ENCODE measurements at places on chromosomes 6 and 20.

GRCh38 chr6:76701610-76702009 is 629.1 kb upstream of the IMPG1 start:
- no peak for DNase-seq

GRCh38 chr6:558089-558488 is 98.8 kb downstream of the HUS1B start:
- no peak for DNase-seq

- DNase-seq = no peak
Measured at GRCh38 chr20:38321959-38322598, 18.1 kb downstream of the BPI start.

- no peak for DNase-seq
Measured at GRCh38 chr6:100965067-100965466, 83.9 kb upstream of the ASCC3 start.

DNA sequence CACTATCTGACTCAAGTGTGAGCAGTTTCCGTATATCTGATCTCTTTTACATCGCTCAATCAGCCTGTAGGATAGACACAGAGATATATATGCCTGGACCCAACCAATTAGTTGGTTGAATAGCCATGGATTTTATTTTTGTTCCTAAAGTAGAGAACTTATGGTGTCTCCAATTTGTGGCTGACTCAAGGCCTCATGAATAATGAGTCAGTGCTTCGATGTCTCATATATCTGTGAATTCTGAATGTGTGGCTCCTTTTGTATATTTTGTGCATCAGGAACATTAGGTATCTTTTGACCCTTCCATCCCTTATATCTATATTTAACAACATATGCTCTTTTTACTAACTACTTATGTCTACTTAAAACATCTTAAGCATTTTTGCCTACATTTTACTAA is 64.5 kb downstream of the OR2B2 start:
- no peak for DNase-seq

DNA sequence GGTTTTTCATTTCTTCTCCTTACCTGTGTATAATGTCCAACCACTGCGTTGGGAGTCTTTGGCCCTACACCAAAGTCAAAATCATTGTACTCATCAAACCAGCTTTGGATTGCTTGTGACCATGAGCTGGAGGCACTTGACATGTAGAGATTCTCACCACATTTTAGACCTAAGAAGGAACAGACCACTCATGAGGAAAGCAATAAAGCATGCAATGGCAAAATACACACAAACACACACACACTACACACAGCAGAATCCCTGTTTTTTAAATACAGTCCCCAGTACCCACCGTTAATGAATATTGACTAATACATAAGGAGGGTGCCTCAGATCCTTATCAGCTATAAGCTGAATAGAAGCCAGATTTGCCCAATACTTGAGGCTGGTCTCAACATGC is 10.5 kb downstream of the CRISP3 start:
- DNase-seq = no peak

GRCh38 chr6:147005499-147005898 is 198.7 kb upstream of the STXBP5 start:
- no peak for DNase-seq

DNA sequence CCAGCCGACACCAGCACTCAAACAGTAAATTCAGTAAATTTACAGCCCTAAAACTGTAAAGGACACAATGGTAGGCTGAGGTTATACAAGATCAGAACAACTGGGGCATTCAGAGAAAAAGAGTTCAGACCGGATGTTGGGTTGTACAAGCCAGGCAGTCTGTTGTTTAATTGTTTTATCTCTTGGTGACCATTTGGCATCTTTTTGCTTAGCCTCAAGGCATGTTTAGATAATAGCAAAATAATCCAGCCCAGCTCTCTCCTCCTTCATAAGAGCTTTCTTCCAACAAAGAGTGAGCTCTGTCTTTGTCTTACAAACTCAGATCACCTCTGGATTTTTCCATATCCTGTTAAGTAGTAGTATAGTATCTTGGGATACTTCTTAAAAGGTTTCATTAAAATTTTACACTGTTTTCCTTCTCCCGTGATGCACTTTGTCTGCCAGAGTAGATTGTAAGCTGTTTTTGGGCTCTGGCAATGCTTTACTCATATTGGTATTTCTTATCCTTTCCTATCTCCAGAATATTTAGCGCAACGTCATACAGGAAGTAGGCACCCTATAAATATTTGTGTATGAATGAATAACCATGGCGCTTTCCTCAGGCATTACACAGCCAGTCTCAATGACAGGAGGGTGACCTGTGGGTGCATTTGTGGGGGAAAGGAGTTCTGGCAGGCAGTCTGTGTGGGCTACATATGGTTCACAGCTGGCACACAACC is 35.6 kb upstream of the TRAM2 start:
- no peak for DNase-seq

DNA sequence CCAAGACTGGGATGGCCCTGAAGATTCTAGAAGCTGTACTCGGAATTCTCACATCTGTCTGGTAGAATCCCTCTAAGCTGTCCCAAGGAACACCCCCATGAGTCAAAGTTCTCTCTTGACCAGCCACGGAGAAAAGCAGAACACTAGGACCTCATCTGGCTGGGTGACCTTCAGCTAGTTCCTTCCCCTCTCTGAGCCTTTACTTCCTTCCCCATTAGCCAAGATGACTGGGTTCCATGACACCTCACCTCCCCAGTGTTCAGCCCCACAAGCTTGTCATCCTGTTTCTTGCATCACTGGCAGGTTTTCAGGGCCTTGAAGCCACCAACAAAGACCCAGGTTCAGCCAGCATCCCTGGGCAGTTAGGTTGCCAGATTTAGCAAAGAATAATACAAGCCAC is 47.8 kb downstream of the MAFB start:
- DNase-seq = no peak

DNA sequence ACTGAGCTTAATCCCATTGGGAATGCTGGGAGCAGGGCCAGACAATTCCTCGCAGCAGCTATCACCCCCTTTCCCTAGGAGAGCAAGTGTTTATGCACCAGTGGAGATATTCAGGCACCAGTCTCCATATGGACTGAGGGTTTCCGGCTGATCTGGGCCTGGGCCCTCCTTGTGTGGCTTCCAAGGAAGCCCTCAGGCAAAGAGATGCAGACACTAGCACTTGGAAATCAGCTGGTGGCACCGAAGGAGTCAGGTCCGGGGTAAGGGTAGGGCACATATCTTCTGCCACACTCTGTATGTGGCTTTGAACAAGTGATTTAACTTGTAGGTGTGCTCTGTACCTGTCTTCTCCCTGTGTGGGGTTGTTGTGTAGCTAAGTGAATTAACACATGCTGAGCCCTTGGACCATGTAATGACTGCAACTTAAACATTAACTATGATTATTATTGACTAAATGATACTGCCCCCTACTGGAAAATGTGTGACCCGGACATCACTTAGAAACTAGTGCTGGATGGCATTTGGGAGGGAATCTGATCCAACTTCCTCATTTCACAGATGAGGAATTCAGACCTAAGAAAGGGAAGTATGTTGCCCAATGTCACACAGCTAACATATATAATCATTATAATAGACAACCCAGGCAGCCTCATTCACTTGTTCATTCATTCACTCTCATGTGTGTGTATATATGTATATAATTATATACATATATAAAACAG is 19.3 kb upstream of the WFDC2 start:
- DNase-seq = no peak

DNA sequence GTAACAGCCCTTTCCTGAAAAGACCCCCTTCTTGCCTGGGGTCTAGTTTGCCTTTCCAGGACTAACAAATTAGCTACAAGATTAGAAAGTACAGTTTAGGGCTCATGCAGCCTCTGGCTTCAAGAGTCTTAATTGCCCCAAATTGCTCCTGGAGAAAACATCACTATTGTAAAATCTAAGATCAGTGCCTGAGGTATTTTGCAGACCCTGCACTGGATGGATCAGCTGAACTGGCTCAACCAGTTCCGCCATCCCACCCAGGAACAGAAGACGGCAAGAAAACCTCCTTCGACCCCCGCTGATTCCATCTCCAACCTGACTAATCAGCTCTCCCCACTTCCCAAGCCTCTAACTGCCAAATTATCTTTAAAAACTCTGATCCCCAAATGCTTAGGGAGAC is 236.5 kb upstream of the KCNG1 start:
- DNase-seq = no peak

DNA sequence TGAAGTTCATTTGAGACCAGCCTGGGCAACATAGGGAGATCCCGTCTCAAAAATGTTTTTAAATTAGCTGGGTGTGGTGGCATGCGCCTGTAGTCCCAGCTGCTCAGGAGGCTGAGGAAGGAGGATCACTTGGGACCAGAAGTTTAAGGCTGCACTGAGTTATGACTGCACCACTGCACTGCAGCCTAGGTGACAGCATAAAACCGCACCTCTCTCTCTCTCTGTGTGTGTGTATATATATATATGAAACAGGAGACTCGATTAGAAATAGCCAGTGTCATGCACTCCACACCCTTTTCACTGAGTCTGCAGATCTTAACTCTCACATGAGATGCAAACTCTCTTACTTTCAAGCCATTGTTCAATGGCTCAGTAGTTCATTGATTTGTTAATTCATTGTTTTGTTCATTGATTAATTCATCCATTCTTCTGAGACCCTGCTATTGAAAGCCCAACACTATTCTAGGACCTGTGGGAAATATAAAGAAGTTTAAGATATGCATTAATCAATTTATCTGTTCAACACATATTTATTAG is 52.4 kb upstream of the MRPS10 start:
- no peak for DNase-seq

DNA sequence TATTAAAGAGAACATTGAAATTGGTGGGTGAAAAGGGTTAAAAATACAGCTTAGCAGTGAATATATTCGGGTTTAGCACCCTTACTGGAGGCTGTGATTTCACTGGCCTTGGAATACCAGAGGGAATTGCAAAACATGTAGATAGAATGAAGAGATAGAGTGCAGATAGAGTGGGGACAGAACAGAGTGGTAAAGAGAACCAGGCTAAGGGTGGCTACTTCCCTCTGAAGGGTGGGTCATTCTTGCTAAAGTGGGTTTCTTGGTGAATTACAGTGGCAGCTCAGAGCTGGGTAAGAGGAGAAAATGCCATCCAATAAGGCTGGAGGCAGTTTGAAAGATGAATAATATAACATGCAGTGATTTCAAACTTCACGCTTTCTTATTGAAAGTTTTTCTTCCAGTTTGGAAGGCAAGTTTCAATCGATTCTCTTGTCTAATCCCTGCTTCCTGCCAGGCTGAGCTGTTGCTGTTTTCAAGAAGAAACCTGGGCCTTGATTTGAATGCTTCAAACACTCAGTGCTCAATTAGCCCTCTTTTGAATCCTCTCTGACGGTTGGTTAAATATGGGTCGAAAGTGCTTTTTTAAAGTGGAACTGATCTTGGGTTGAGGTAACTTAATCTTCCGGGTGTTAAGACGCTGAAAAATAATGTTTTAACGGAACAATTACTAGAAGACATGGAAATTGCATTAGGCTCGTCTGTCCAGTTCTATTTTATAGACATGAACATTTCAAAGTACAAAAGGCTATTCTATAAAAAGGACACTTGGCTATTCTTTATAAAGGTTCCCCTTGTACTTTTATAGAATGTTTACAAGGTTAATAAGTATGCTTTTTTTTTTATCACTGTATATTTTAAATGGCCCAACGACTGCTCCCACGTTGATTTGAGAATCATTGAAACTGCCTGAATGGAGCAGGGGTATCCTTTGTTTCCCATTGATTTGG is 203.3 kb downstream of the BCAS1 start:
- DNase-seq = no peak

- no peak for DNase-seq
Measured at GRCh38 chr6:7802662-7803061, 76.8 kb downstream of the BMP6 start.

GRCh38 chr20:51800060-51800871 is 2.1 kb downstream of the SALL4 start:
- DNase-seq = no peak

DNA sequence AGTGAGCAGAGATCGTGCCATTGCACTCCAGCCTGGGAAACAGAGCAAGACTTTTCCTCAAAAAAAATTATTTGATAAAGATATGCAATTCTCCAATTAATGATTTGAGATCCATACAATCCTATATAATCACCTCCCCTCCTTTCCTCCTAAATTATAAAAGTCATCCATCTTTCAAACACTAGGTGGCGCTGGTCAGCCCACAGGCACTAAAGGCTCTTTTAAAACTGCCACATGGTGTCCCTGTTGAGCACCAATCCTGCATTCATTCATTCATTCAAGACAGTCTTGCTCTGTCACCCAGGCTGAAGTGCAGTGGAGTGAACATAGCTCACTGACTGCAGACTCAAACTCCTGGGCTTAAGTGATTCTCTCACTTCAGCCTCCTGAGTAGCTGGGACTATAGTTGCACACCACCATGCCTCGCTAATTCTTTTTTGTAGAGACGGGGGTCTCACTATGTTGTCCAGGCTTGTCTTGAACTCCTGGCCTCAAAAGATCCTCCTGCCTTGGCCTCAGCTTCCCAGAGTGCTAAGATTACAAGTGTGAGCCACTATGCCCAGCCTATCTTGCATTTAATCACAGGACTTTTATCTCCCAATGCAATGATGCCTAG is 58.7 kb upstream of the SLC2A12 start:
- DNase-seq = no peak

DNA sequence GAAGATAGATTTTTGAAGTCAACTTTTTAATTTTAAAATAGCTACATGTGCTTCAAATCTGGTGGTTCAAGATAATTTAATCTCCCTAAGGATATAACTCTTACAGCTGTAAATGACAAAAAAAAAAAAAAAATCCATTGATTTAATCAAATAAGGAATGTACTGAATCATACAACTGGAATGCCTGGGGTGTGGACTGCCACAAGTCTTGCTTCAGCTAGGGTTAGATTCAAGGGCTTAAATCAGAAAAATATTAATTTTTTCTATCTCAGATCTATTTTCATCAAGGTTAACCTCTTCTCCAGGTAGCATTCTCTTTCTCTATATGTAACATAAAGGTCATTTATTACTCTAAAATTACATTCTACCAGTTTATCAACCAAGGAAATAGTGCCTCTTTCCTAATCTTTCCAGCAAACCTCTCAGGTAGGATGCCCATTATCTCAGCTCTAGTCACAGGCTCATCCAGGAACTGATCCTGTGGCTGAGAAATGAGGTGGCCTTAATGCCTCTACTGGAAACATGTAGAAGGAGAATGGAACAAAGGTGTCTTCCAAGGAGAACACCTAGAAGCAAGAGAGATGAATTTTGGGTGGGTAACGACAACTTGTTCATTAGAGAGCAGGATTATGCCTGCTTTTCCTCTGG is 466.9 kb downstream of the CBLN4 start:
- no peak for DNase-seq

- DNase-seq = no peak
Measured at GRCh38 chr6:166318227-166318626, 10.0 kb upstream of the PRR18 start.

DNA sequence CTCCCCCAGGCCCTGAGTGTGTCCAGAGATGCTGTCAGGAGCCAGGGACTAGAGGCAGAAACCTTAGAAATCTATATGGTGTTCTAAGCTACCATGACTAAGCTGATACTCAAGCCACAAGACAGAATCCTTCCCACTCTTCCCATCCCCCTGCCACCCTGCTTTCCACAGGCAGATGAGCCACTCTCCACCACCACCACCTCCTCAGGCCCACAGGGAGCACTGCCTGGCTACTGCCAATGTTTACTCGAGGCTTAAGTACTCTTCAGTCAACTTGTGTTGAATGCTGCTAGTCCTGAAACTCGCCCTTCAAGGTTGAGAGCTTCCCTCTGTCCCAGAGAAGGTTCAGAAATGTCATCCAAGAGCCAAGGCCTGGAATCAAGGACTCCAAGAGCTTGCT is 56.2 kb downstream of the CENPW start:
- DNase-seq = no peak
